Natural killer cell treated with Interleukin-12 subunit alpha and Interleukin-12 subunit beta and Interleukin-15 and Interleukin-18, amount 100 ng/mL, for 72 hours (primary cell): ENCODE measurements at places on chromosomes 7 and 10. TPM values are rescaled to one million over a fixed set of nuclear protein-coding genes. Genes with fewer than 3 reads are reported as not detected.

The LBX1 gene
- total RNA-seq: not detected

The HTR5A gene
- total RNA-seq: not detected

The ATOH7 gene
- total RNA-seq: not detected

The GDF2 gene
- not detected for total RNA-seq

The KLF6 gene
- total RNA-seq: 236 TPM

The CLCN1 gene
- total RNA-seq: 0.10 TPM

The NUPR2 gene
- total RNA-seq: not detected

The TMEM225B gene
- total RNA-seq: 0.78 TPM

The H2BK1 gene
- not detected for total RNA-seq

The LEP gene
- total RNA-seq: not detected

The HOXA2 gene
- total RNA-seq: not detected

The GNAT3 gene
- total RNA-seq: not detected

The C10orf105 gene
- total RNA-seq: not detected

The NPSR1 gene
- total RNA-seq: not detected

The PAPOLB gene
- total RNA-seq: not detected

The NKX1-2 gene
- total RNA-seq: not detected

The ACTR3C gene
- 12.6 TPM for total RNA-seq

The CTAGE8 gene
- not detected for total RNA-seq

The TSPAN33 gene
- 74.0 TPM for total RNA-seq

The GOLGA7B gene
- total RNA-seq: 2.8 TPM

The CARD11 gene
- 80.8 TPM for total RNA-seq

The FANK1 gene
- not detected for total RNA-seq

The SEPHS1 gene
- 37.8 TPM for total RNA-seq

The EPO gene
- not detected for total RNA-seq

The MYL10 gene
- total RNA-seq: not detected

The SFRP5 gene
- total RNA-seq: not detected

The C10orf53 gene
- total RNA-seq: not detected

The BTBD16 gene
- total RNA-seq: not detected

The SP8 gene
- total RNA-seq: not detected

The PTF1A gene
- total RNA-seq: not detected

The TDRD1 gene
- total RNA-seq: 0.24 TPM

The NEBL gene
- not detected for total RNA-seq

The GAD2 gene
- not detected for total RNA-seq
